CD4-positive, alpha-beta T cell treated with Interleukin-21 for 1 hour (primary cell): ENCODE measurements at places on chromosomes 12 and 14.
A peak's percentile ranks its signal among the peaks of the same experiment; 100 is the strongest.

GRCh38 chr14:68911594-68912227 lies 67.4 kb downstream of the ACTN1 start:
- peak; percentile 78 for DNase-seq

DNA sequence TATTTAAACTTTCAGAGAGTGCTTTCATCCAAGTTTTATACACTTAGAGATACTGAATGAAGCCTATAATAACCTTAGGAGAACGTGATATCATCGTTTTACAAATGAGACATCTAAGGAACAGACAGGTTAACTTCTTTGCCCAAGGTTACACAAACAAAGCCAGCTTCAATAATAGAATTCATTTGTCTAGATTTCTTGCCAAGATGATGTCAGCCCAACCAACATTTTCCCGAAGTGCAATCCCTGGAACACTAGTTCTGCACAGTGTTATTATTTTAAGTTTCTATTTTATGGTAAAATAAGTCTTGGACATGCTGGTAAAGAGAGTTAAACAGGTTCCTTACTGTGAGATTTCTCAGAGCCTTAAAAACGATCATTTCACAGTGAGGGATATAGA lies 174.6 kb downstream of the SLC25A21 start:
- DNase-seq, result no peak

DNA sequence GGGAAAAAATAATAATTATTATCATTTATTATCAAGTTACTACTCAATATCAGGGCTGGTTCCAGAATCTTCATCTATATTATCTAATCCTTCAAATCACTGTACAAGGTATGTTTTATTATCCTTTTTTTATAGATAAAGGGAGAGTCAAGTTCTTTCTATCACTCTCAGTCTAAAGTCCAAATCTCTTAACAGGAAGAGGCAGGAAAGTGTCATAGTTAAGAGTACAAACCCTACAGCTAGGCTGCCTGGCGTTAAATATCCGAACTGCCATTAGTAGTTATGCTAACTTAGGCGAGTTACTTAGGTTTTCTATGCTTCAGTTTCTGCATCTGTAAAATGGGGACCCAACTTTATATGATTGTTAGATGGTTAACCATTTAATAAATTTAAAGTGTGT lies 99.4 kb upstream of the CCDC91 start:
- no peak for DNase-seq

- DNase-seq, result no peak
These were observed 89.2 kb upstream of the TMEM263 start for GRCh38 chr12:106866426-106867080.

GRCh38 chr14:68164711-68165113 lies 345.1 kb downstream of the RAD51B start:
- DNase-seq, result no peak

GRCh38 chr12:102023343-102023930 lies 38.4 kb downstream of the WASHC3 start:
- no peak for DNase-seq

DNA sequence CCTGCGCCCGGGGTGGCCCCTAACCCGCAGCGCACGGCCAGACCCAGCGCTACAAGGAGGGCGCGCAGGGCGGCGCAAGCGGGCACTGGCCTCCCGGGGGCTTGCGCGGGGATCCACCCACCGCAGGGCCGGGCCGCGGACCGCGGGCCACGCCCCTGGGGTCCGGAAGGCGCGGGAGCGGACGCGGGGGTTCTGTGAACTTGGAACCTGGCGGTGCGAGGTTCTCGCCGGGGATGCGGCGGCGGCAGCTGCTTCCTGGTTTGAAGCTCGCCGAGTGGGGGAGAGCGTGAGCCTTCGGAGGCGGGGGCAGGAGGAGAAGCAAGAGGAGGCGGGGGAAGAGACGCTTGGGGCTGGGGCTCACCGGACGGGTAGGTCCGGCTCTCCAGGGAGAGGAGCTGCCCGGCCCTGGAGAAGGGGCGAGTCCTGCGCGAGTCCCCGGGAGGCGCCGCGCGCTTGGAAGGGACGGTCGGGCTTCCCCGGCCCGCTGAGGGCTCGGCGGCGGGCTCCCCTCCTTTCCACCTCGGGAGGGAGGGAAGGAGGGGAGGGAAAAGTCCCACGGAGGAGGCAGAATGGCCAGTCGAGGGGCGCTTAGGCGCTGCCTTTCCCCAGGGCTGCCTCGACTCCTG lies at the start of gene PRKCH:
Gene PRKCH (plus strand): TSS at position 195 of the 626 bp plus-strand sequence. CDS start 523 bp downstream, outside the sequence.
- peak; percentile 87 for DNase-seq

DNA sequence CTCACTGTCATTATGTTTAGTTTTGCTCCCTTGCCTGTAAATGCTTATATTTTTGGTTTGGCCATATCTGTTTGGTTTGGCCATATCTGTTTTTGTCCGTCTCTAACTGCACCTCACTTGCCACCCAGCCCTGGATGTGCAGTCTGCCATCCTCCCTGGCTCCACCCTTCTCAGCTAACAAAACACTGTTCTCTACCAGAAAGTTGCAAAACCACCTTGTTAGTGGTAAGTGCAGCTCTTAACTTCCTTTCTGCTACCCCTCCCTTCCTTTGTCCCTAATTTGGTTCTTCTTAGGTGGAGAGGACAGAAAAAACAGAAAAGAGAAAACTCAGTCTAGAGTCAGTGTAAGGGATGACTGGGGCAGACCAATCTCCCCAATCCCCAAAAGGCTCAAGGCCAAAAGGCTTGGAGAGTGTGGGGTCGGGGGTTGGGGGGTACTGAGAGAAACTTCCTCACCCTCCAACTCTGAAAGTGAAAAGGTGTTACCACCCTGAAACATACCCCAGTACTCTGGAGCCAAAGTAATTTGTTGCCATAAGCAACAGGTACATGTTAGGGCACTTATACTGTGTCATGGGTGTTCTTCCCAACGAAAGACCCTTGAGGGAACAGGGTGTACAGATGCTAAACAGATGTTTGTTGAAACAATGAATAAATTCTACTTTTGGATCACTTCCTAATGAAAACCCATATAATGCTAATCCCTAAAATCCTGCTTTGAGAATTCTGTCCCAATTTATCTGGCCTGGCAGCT lies 5.0 kb downstream of the BIN2 start:
- DNase-seq, result peak; percentile 72

- no peak for DNase-seq
These were observed 6.0 kb upstream of the KCNH5 start for GRCh38 chr14:63051301-63051700.

DNA sequence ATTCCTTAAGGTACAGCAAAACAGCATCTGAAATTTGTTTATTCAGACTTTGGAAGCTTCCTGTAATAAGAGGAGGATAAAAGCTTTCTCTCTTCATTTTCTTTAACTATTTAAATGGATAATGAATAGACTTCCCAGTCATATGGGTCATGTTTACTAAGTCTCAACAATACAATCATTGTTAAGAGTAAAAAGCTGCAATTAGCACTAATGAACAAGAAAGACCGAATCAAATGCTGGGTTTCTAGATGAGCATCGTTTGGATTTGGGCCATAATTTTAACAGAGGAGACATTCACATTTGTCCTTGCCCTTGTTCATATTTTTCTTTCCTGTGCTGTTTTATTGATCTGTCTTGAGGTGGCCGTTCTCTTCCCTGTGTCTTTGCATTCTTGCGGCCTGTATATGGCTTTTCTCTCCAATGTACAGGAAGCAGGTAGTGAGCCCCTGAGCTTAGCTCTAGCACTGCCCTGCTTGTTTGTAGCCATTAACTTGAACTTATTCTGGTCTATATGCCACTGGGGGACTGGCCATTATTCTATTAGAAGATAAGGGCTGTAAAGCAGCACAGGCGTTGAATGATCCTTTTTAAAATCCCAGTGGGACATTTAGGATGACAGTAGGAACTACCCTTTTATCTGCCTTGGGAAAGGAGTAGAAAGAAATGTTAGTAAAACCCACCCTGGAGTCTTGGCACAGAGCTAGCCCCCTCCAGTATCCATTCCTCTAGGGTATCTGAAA lies 34.6 kb downstream of the ABHD12B start:
- DNase-seq, result no peak

DNA sequence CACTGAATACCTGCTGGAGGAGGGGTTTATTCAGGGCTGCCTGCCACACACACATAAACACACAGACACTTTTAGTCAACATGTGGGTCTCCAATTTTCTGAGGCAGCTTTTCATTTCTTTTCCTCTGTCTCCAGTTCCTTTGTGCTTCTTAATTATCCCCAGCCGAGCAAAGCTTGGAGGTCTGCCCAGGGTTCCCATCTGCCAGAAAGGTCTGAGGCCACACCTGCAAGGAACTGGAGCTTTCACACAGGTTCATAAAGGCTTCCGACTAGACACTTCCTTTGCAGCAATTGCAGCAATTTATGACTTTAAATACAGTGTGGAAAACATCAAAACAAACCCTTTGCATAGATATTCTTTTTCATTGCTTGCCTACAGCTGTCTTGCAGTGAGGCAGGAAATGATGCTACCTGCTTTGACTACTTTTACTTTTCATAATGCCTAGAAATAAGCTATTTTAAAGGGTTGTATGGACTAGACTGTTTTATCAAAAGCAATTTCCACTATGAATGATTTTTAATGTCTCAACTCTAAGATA lies 1318.9 kb downstream of the AACS start:
- no peak for DNase-seq
